ENCODE measurements at places on chromosomes 6 and 20.

DNA sequence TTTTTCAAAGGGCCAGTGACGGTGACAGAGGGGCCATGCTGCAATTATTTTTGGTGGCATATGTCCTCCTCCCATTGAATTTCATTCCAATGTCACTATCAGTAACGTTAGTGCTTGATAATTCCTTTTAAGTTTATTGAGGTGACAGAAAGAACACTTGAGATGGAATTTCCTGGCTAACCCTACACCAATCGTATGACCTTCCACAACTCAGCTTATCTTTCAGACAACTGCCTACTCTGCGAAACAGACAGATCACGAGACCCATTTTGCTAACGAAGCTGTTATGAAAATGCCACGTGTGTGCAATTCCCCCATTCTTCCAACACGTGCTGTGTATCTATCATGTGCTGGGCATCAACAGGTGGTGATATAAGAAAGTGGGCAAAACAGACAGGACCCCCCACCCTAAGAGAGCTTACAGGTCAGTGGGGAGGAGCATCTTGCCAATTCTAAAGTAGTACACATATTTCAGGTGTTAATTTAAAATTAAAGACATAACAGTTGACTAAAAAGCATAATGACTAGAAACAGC, 113.0 kb downstream of the IRF4 start:
- no peak for DNase-seq

- no peak for DNase-seq
Observed at GRCh38 chr6:126535595-126535994, 195.7 kb downstream of the CENPW start.

DNA sequence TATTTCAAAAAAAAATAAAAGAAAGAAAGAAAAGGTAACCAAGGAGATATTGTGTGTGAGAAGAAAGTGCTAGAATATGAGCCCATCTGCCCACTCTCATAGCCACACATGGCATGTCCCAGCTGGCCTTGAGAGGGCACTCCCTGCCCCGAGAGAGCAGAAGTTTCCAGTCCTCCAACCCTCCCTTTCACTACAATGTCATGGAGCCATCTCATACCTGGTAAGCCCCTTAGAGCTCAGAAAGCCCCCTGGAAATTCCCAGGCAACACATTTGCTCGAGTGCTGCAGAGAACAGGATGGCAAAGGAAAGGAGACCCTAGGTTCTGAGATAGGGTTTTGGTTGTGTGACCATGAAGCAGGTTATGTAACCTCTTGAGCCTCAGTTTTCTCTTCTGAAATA, 75.8 kb upstream of the RIN2 start:
- DNase-seq: no peak

- no peak for DNase-seq
Observed at GRCh38 chr6:131683479-131683878, 17.7 kb downstream of the OR2A4 start.

DNA sequence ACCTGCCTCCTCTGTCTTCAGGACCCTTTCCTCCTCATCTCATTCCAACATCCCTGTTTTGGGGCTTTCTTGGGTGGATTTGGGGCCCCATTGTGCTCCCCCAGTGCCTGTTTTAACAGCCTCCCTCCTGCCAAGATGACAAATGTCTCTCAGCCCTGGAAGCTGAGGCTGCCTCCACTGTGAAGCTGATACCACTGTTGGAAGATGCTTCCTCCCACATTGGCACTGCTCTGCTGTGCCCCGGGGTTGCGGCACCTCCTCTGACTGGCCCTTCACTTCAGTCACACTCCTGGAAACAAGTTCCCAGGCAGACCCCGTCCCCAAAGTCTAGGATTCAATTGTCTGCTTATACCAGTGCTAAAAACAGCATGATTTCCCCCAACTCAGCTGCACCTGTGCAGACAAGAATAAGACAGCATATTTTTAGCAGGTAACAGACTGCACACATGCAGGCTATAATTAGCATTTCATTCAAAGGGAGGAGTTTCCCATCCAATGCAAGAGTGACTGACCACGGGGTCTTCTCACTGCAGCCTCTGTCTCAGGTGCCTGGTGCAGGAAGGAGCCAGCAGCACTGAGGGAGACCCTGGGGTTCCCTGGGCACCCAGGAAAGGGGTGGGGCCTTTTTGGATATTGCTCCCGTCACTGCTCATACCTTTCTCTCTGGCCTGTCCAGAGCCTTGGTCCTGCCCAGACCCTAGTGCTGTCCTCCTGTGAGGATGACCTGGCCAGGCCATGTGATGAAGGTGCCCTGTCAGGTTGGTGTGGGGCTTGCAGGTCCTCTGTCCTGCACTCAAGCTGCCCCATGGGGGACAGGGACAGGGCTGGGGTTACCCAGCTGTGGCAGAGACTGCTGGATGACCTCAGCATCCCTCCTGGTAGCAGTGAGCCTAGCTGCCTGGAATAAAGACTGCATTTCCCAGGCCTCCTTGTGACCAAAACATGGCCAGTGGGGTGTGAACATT, 31.5 kb upstream of the SULF2 start:
- no peak for DNase-seq

GRCh38 chr20:17558154-17558940, 11.5 kb upstream of the DSTN start:
- peak; percentile 36 for DNase-seq

All from SHP77 treated with DMSO at 0.1 percent for 48 hours (cell line).